ENCODE measurements at places on chromosomes 2 and 18.

DNA sequence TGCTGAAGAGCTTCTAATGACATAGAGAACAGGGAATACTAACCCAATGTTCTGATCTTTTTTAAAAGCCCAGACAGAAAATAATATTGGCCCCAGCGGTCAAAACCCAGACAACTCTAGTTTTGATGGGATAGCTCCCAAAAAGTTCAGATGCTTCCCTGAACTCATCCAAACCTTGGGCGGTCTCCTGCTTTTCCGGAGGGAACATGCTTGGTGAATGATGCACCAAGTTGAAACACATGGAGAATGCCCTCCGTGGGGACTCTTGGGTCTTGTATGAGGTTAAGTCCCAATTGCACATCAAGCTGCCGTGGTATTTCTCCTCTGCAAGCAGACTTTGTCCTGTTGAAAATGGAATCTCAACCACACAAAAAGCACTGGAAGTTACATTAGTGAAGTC lies 120.7 kb upstream of the CTAGE1 start:
- no peak for DNase-seq

GRCh38 chr2:49265471-49265870 lies 111.2 kb upstream of the FSHR start:
- DNase-seq: no peak

- no peak for DNase-seq
Measured at GRCh38 chr2:72115110-72116080, 32.3 kb downstream of the CYP26B1 start.

- DNase-seq: no peak
Measured at GRCh38 chr2:205161156-205161839, 521.0 kb upstream of the NRP2 start.

GRCh38 chr2:100246163-100247145 lies 75.8 kb downstream of the LONRF2 start:
- DNase-seq: no peak

DNA sequence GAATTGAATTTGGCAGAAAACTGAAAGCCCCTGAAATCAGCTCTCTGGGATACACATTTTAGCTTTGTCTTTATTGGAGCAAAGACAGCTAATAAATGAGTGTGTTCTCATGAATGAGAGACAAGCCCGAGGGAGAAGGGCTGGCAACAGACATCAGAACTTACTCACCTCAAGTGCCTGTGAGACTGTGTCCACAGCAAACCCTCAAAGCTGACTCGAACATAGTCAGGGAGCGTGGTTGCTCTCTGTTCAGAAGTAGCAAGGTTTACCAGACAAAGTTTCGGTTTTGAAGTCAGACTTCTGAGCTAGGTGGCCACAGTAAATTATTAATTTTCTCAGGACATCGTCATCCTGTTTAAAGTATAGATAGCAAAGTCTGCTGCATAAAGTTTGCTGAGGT lies 207.9 kb downstream of the CMPK2 start:
- DNase-seq: no peak

- no peak for DNase-seq
Measured at GRCh38 chr18:3455907-3456685, 6.1 kb downstream of the TGIF1 start.

GRCh38 chr2:112004253-112004645 lies 50.8 kb upstream of the TMEM87B start:
- no peak for DNase-seq

- DNase-seq: no peak
Measured at GRCh38 chr2:66585587-66585986, 150.7 kb downstream of the MEIS1 start.

GRCh38 chr18:58865701-58866065 lies 1.0 kb downstream of the ZNF532 start:
- no peak for DNase-seq

DNA sequence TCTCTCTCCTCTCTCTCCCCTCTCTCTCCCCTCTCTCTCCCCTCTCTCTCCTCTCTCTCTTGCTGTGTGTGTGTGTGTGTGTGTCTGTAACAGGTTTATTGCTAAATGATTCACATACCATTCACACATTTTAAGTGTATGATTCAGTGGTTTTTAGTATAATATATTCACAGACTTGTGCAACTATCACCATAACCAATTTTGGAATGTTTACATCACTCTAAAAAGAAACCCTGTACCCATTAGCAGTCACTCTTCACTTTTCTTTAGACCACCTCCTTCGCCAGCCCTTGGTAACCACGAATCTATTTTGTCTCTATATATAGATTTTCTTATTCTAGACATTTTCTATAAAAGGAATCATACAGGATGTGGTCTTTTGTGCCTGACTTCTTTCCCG lies 11.4 kb downstream of the THNSL2 start:
- no peak for DNase-seq

GRCh38 chr18:37501136-37501535 lies 64.5 kb downstream of the CELF4 start:
- no peak for DNase-seq

DNA sequence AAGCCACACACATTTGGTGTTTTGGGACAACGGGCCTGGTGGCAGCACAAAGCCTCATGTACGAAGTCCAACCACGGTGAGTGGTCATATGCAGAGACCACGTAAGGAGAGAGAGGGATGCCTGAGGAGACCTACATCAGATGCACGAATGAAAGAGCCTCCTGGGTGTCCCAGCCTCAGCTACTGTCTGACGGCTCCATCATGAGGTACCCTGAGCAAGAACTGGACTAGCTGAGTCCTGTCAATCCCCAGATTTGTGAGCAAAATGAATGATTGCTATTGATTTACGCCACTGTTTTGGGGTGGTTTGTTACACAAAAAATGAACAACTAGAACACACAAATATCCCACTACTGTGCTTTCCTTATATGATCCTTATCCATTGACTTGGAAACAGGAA lies 275.7 kb upstream of the KYNU start:
- no peak for DNase-seq

- no peak for DNase-seq
Measured at GRCh38 chr2:168964251-168964807, 63.2 kb downstream of the G6PC2 start.

DNA sequence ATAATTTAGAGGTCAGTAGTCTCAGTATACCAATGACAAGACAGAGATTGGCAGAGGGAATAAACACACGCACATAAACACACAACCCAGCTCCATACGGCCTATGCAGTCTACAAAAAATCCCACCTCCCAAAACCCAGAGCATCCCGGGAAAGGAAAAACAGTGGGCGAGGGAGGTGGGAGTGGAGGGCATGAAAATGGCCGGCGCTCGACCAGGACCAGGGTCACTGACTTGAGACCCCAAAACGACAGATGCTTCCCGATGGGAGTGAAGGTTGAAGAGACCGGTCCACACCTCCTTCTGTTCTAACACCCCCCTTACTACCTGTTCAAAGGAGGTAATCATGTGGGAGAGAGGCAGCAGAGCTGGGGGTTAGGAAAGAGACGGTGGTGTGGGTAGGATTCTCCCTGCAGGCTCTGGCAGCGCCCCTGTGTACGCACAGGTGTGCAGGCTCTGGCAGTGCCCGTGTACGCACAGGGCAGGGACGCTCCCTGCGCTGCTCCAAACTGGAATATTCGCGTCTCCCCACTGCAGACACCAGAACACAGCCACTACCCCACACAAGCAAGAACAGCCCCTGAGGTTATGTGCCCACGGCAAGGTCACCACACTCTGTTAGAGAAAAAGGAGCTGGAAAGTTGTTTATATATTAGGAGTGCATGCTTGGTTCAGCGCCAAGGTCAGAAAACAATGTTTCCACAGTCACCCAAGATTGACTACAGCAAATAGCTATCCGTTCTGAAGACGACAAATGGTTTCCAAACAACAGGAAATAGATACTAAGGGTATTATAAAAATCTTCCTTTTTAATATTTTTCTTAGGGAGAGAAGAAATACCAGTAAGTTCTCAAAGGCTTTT lies 67.9 kb downstream of the EIPR1 start:
- no peak for DNase-seq

DNA sequence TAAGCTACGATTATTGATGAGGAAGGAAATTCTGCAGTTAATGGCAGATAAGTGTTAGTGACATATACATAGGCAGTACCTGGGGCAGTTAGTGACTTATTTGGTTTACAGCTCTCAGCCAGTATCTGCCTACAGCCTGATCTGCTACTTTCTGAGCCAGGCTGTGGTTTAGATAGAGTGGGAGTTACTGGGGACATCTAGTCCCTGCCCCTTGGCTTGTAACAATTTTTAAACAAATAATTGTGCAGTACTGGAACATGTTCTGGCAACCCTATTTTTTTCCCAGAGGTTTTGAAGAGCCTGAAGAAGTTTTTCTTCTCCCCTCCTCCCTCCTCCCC lies 2.3 kb downstream of the KIF5C start:
- no peak for DNase-seq

- no peak for DNase-seq
Measured at GRCh38 chr2:149160701-149161217, 122.3 kb downstream of the LYPD6B start.

DNA sequence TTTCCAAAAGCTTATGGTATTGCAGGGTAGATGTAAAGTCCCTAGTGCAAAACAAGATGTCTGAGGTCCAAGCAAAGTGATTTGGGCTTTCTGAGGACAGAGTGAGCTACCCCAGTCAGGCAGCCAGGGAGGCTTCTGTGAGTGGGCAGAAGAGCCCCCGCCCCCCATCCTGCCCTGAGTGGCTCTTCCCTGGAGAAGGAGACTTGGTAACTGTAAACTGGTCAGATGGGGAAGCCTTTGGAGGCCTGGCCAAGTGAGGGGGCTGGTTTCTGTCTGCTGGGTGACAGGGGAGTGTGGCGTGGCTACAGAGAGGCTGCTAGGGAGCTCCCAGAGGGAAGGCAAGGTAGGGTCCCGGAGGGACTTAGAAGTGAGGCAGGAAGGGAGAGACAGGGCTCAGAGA lies 181.3 kb upstream of the HAAO start:
- no peak for DNase-seq

- no peak for DNase-seq
Measured at GRCh38 chr18:11520536-11520935, 88.9 kb upstream of the SLC35G4 start.

DNA sequence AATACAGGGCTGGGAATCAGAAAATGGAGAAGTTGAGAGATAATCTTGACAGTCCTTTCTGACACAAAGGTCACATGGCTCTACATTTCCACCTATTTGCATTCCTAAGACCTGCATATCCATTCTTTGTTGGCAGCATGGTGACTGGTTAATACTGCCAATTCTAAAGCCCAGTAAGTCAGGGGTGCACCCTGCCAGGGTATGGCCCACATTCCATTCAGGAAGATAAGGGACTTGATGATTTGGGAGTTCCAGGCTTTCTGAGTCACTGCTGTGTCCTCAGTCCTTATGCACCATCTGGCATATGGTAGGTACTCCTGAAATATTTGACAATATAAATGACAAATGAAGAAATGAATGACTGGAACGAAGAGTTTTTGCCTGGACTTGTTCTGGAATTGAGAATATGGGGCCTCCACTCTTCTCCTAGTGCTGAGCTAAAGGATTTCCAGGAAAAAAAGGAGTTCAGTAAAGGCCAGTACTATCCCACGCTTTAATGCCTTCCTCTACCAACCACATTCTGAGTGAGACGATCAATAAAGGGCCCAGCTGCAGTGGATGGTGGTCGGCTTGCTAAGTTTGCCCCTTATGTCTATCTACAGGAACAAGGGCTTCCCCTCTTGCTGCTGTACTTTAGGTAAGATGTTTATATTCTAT lies 31.7 kb upstream of the EIF2AK3 start:
- no peak for DNase-seq

GRCh38 chr2:60416221-60417008 lies 137.0 kb downstream of the BCL11A start:
- peak; percentile 15 for DNase-seq

- no peak for DNase-seq
Measured at GRCh38 chr18:11324510-11324909, 175.1 kb upstream of the PIEZO2 start.

GRCh38 chr2:229470781-229471180 lies 199.7 kb upstream of the PID1 start:
- no peak for DNase-seq

DNA sequence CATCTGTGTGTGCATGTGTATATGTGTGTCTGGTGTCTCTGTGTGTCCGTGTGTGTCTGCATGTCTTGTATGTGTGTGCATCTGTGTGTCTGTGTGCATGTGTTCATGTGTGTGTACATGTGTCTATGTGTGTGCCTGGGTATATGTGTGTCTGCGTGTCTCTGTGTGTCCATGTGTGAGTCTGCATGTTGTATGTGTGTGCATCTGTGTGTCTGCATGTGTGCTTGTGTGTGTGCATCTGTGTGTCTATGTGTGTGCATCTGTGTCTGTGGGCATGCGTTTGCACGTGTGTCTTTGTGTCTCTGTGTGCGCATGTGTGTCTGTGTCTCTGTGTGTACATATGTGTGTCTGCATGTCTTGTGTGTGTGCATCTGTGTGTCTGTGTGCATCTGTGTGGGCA lies 207.7 kb downstream of the TNS1 start:
- no peak for DNase-seq

GRCh38 chr18:66066191-66066590 lies 315.4 kb downstream of the CDH7 start:
- no peak for DNase-seq

DNA sequence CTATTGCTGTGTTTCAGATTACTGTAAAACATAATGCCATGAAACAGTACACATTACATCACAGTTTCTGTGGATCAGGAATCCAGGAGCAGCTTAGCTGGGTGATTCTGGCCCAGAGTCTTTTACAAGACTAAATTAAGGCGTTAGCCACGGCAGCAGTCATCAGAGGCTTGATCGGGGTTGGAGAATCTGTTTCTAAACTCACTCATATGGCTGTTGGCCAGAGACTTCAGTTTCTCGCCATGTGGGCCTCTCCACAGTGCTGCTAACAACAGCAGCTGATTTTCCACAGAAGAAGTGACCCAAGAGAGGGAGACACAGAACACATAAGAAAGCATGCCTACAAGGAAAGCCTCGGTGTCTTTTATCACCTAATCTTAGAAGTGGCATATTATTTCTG lies 89.2 kb upstream of the MYO3B start:
- DNase-seq: no peak

GRCh38 chr2:134842930-134843490 lies 4.6 kb downstream of the ACMSD start:
- DNase-seq: no peak

GRCh38 chr2:216588861-216589710 lies 44.1 kb upstream of the IGFBP2 start:
- no peak for DNase-seq

DNA sequence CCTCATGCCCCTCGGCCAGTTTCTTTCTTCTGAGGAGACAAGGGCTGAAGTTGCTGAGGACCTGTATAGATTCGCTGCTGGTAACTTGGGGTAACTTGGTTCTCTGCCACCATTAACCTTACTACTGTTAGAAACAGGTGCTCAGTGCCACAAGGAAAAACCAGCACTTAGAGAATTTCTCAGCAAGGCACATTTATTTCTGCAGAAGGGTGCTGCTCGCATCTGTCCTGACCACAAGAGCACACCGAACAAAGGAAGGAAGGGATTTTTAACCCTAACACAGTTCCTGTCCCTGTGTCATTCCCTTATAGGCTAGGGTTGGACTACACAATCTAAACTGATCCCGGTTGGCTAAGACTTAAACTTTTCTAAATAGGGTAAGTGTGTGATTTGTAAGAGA lies 154.1 kb downstream of the SOCS6 start:
- no peak for DNase-seq

- DNase-seq: no peak
Measured at GRCh38 chr2:128306081-128306930, 12.4 kb downstream of the HS6ST1 start.
